NCI-H82 (cell line): ENCODE measurements at places on chromosomes 2 and 18.

- DNase-seq: no peak
Measured at GRCh38 chr2:111049792-111050640, 70.7 kb upstream of the BCL2L11 start.

- DNase-seq: no peak
Measured at GRCh38 chr18:79851489-79851888, 53.8 kb downstream of the KCNG2 start.

DNA sequence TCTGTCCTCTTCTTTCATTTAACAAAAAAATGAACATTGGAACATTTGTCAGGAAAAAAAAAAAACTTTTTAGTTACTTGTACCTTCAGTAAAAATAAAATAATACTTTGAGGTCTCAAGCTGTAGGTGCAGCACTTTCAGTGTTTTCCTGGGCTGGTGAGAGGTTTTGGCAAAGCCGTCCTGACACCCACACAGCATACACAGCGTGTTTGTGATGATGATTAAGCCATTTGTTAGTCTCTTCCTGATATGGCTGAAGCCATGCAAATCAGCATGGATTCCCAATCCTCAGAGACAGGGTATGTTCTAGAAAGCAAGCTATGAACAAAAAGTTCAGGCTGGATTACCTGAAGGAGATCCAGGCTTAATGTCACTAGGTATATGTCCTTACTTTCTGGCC is 236.8 kb downstream of the ZNF516 start:
- DNase-seq: no peak

DNA sequence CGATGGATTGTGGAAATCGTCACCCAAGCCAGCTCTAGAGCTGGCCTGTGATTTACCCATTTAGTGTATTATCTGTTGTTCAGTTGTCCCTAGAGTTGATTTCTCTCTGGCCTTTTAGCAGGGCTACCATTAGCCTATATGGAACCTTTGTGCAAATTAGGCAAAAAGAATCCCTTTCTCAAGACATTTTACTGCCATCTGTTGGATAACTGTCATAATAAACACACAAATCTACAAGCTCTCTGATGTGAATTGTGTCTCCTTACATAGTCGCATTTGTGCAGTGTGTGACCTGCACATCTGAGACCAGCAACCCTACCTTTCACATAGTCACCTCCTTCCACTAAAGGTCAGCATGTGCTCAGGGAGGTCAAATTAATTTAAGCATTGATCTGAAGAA is 34.0 kb downstream of the LOXHD1 start:
- DNase-seq: peak; percentile 41

GRCh38 chr2:72261076-72261475 is 113.4 kb upstream of the CYP26B1 start:
- no peak for DNase-seq

- DNase-seq: no peak
Measured at GRCh38 chr2:172423160-172423559, 4.2 kb upstream of the ITGA6 start.

DNA sequence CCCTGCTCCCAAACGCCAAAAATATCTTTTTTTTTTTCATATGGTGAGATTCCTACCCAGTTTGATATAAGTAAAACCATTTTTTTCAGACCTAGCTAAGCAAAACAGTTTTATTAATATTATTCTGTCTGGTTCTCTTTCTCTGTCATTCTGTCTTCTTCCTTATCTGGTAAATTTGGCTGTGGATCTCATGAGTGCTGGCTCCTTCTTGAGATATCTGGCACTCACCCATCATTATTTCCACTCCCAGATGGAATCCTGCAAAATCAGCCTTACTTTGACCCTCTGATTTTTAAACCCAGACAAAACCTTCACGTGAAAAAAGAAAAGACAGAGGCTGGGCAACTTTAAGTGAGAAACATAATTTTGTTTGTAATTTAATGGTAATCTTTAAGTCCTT is 373.6 kb downstream of the NYAP2 start:
- DNase-seq: no peak

GRCh38 chr2:232418466-232419244 is 12.0 kb downstream of the ALPG start:
- DNase-seq: peak; percentile 60

- DNase-seq: no peak
Measured at GRCh38 chr18:48879008-48879431, 71.7 kb downstream of the SMAD7 start.

GRCh38 chr18:59458575-59458974 is 99.5 kb upstream of the LMAN1 start:
- no peak for DNase-seq

GRCh38 chr2:226767056-226767813 is 32.4 kb downstream of the IRS1 start:
- peak; percentile 47 for DNase-seq

GRCh38 chr2:226984750-226985582 is 149.1 kb downstream of the RHBDD1 start:
- DNase-seq: peak; percentile 80

GRCh38 chr2:203664029-203664755 is 42.2 kb upstream of the CD28 start:
- DNase-seq: no peak

GRCh38 chr2:51158251-51158650 is 126.3 kb upstream of the NRXN1 start:
- peak; percentile 9 for DNase-seq

DNA sequence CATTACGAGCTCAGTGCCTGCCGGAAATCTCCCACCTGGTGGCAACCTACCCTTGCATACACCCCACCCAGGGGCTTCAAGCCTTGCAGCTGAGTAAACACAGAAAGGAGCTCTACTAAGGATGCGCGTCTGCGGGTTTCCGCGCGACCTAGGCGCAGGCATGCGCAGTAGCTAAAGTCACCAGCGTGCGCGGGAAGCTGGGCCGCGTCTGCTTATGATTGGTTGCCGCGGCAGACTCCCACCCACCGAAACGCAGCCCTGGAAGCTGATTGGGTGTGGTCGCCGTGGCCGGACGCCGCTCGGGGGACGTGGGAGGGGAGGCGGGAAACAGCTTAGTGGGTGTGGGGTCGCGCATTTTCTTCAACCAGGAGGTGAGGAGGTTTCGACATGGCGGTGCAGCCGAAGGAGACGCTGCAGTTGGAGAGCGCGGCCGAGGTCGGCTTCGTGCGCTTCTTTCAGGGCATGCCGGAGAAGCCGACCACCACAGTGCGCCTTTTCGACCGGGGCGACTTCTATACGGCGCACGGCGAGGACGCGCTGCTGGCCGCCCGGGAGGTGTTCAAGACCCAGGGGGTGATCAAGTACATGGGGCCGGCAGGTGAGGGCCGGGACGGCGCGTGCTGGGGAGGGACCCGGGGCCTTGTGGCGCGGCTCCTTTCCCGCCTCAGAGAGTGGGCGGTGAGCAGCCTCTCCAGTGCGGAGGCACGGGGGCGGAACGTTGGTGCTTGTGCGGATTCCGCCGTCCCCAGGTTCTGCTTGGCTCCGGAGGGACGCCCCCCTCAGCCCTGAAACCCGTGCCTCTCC is at the start of gene MSH2:
Gene MSH2, plus strand, starts transcription at position 352 of the 804 bp plus-strand sequence. Its CDS starts 36 bp downstream, at position 388.
- peak; percentile 99 for DNase-seq

- DNase-seq: no peak
Measured at GRCh38 chr2:71934595-71935261, 212.9 kb downstream of the CYP26B1 start.

GRCh38 chr18:49013961-49014604 is 63.3 kb upstream of the SMAD7 start:
- no peak for DNase-seq

GRCh38 chr2:164794016-164794415 is 47.6 kb downstream of the COBLL1 start:
- no peak for DNase-seq

- no peak for DNase-seq
Measured at GRCh38 chr2:74860521-74860920, 26.6 kb downstream of the HK2 start.

- no peak for DNase-seq
Measured at GRCh38 chr2:58727981-58728656, 487.0 kb upstream of the FANCL start.

- DNase-seq: no peak
Measured at GRCh38 chr2:145273840-145274239, 753.9 kb upstream of the ZEB2 start.

- DNase-seq: no peak
Measured at GRCh38 chr18:56246916-56247315, 391.5 kb downstream of the TXNL1 start.

DNA sequence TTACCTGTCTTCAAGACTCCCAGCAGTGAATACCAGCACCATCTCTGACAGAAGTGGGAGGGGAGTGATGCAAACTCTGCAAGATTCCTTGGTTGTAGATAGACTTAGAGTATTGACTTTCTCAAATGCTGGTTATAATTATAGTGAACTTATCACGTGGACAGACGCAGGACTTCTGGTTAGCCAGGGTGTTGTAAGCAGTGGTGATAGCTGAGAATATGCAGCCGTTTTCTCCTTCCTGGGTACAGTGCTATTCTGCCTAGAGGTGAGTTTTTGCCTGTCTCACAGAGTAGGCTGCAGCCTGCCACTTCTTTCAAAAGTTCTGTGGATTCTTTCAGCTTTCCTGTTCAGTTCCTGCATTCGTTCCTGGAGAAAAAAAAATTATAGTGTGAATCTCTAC is 733 bp upstream of the CXCR2 start:
- no peak for DNase-seq

GRCh38 chr2:45992021-45992740 is 305.0 kb upstream of the EPAS1 start:
- DNase-seq: no peak

DNA sequence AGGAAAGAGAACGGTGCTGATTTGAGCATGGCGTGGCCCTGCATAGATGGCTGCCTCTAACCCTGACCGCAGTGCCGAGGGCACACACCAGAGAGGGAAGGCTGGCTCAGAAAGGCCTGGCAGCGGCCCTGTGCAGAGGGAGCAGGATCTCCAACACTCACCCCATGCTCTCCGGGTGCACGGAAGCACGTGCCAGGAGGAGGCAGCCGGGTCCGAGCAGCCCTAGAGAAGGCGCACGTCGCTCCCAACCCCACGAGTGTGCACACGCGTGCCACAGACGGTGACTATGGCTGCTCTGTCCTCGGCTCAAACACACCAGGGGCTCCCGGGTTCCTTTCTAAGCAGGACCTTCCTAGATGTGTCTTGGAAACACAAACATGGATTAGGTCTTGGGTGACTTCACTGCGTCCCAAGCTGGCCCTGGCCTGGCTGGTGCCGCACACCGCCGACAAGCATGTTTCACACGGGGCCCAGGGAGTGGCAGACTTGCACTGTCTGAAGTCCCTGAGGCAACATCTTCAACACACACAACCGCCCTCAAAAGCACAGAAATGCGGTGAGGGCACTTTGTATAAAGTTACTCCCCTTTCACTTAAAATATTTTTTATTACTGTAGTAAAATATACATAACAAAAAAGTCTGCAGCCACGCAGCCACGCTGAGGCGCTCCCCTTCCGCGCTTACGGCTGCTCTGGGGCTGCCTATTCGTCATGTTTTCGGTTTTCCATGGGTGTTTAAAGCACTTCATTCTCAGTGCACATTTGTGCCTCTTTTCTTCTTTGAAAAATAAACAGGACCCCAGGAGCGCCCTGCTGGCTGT is 110.0 kb downstream of the ZNF516 start:
- DNase-seq: no peak

GRCh38 chr2:165757906-165758675 is 36.0 kb downstream of the GALNT3 start:
- no peak for DNase-seq

DNA sequence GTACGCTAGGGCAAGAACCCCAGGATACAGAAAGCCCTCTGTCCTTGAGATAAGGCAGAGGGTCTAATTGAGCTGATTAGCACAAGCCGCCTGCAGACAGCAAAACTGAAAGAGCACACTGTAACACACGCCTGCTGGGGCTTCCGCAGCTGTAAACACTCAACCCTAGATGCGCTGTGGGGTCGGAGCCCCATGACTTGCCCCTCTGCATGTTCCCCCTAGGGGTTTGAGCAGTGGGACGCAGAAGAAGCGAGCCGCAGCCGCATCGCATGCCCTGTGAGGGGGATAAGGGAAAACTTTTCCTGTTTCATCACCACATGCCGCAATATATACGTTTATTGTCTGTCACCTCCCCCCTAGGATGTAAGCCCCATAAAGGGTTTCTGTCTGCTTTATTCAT is 384.6 kb downstream of the PLCL1 start:
- DNase-seq: no peak

DNA sequence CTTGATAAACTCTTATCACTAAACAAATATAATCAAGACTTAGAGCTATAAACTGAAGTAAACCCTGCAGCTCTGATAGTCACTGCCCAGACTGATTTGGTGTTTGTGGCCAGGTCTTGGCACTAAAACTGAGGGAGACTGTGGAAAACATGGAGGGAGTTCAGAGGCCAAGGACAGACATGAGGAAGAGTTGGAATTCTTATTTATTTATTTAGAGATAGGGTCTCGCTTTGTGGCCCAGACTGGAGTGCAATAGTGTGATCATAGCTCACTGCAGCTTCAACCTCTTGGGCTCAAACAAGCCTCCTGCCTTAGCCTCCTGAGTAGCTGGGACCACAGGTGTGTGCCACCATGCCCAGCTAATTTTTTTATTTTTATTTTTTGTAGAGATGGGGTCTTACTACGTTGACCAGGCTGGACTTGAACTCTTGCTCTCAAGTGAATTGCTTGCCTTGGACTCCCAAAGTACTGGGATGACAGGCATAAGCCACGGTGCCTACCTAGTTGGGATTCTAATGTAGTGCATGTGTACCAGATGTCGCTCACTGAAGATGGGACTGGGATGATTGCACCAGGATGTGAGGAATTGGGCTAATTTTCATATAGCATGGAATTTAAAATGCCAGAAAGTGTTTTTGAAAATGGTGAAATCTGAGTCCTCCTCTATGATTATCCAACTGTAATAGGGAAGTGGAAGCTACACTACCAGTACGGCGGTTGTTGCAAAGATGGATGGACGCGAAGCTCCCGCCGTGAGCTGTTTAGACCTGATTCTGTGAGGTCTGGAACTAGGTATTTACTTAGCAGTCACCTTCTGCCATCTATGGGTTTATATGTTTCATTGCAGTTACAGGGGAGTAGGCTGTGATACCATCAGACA is 52.7 kb upstream of the CTLA4 start:
- peak; percentile 83 for DNase-seq

DNA sequence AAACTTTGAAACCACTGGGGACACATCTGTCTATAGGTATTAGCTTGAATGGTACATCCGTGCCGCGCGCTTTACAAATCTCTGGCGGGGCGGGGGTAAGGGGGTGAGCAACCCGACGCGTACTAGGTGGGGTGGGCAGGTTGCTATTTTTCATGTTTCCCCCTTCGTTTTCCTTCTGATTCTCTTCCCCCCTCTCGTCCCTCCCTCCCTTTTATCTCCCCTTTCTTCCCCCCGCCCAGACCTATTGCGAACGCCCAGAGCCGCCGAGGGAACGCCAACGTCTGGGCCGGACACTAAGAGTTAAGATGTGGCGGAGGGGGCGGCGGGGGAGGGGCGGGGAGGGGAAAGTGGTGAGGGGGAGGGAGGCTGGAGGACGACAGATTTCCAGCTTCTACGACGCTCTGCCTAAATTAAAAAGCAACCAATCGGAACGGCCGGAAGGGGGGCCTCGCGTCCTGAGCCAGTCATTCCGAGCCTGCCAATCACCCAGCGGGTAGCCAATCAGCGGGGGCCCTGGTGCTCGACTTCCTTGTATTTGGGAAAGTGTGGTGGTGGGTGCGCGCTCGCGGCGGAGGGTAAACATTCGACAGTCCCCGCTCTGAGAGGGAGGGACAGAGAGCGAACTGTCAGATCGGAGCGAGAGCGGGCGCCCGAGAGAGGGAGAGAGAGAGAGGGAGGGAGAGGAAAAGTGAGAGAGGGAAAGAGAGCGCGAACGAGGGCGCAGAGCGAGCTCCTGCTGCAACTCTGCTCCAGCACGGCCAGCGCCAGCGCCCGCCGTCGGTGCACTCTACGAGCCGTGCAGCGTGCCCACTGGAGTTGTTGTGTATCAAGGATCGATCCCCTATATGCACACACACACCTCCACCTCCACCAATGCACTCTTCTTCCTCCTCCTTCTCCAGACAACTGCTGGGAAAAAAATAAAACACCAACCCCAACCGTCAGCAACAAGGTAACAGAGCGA is at the start of gene POU3F3:
Gene POU3F3, plus strand, starts transcription at position 582 of the 964 bp plus-strand sequence. CDS start 1,396 bp downstream, outside the sequence.
- DNase-seq: peak; percentile 83
